Activated CD8-positive, alpha-beta memory T cell treated with anti-CD3 and anti-CD28 coated beads for 1 hour (primary cell): ENCODE measurements at places on chromosomes 7 and 10.

DNA sequence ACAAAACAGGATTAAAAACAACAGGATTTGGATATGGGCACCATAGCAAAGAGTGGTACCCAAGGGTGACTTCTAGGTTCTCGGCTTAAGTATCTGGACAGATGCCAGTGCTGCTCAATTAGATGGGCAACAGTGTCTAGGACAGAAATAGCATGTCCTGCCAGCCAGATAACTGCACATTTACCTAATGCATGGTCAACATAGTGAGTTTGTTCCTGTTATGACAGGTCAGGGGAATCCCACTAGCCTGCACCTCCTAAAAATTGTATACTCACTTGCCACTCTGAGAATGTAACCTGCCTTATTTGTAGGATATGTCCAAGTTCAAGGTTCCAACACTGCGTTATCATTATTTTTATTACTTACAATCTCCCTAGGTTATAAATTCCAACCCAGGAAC lies 471.7 kb downstream of the GRM8 start:
- DNase-seq = no peak

DNA sequence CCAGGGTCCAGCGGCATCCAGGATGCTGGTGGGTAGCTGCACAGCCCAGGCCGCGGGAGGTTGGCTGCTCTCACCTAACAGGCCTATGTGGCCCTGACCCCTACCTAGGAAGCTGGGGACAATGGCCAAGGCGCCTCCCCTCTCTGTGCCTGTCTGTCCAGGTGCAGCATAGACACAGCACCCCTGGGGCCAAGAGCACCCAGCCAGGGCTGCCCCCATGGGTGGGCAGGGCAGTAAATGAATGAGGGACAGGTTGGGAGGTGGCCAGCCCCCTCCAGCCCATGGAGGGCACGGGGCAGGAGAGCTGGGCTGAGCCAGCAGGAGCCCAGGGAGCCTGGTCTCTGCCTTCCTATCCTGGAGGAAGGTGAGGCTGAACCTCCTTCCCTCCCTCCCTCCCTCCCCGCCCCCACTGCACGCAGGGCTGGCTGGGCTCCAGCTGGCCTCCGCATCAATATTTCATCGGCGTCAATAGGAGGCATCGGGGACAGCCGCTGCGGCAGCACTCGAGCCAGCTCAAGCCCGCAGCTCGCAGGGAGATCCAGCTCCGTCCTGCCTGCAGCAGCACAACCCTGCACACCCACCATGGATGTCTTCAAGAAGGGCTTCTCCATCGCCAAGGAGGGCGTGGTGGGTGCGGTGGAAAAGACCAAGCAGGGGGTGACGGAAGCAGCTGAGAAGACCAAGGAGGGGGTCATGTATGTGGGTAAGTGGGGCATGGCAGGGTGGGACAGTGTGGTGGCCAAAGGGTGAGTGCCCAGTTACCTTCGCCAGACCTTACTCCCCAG lies at the start of gene SNCG:
Gene SNCG, plus strand, starts transcription at position 484 of the 785 bp plus-strand sequence. Its CDS starts 99 bp downstream, at position 583.
- no peak for DNase-seq

DNA sequence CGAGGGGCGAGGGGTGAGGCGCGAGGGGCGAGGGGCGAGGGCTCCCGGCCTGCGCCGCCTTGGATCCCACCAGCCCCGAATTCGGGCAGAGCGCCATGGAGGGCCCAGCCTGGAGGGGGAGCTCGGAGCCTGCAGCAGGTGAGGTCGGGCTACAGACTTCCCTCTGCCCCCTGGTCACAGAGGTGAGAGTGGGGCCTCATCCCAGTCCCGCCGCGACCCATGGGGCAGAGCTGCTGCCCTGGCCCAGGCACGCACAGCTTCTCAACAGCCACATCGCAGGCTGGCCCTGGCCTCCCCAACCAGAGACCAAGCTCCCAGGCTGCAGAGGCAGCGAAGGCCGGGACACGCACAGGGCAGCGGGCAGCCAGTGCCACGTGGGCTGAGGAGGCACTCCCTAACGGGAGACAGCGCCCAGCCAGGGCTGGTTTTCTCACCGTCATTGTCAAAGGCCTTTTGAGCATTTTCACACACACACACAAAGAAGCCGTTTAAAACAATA lies 191.8 kb downstream of the PTPRN2 start:
- DNase-seq = no peak

GRCh38 chr7:569996-570800 lies 50.6 kb upstream of the PDGFA start:
- DNase-seq = no peak

DNA sequence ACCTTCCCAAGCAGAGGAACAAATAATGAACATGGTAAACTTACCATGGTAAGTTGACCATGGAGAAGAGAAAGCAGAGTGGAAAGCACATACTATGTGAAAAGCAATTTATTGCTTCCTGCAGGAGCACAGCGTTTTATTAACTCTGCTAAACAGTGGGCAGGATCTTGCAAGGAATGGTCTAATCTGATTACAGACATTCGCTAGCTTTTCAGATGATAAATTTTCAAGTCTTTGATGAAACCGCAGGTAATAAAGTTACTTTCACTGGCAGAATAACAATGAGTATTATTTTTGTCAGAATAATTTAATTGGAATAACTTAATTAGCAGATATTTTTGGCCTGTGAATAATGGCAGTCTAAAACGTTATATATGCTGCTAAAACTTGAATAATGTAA lies 89.6 kb upstream of the HGF start:
- DNase-seq = no peak

DNA sequence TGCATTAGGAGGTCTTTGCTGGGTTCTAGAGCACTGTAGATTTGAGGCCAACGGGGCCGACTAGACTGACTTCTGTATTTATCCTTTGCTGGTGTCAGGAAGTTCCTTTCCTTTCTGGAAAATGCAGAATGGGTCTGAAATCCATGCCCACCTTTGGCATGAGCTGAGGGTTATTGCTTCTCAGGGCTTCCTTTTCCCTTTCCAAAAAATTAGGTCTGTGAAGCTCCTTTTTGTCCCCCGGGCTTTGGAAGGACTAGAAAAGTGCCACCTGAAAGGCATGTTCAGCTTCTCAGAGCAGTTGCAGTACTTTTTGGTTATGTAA lies 675 bp downstream of the IL6 start:
- DNase-seq = no peak

DNA sequence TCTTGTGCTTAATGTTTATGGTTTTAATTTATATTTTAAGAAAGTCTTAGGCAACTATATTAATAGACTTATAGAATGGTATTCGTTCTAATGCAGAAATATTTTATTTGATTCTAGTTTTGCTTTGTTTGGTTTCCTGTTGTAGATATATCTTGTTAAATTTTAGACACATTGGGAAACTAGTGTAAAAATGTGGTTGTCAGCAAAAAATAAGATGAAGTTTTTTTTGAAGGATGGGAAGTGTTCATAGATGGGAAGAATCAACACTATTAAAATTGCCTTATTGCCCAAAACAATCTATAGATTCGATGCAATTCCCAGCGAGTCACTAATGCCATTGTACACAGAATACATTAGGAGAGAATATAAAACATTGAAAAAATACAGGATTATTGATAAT lies 278.9 kb downstream of the ZWINT start:
- DNase-seq = no peak

DNA sequence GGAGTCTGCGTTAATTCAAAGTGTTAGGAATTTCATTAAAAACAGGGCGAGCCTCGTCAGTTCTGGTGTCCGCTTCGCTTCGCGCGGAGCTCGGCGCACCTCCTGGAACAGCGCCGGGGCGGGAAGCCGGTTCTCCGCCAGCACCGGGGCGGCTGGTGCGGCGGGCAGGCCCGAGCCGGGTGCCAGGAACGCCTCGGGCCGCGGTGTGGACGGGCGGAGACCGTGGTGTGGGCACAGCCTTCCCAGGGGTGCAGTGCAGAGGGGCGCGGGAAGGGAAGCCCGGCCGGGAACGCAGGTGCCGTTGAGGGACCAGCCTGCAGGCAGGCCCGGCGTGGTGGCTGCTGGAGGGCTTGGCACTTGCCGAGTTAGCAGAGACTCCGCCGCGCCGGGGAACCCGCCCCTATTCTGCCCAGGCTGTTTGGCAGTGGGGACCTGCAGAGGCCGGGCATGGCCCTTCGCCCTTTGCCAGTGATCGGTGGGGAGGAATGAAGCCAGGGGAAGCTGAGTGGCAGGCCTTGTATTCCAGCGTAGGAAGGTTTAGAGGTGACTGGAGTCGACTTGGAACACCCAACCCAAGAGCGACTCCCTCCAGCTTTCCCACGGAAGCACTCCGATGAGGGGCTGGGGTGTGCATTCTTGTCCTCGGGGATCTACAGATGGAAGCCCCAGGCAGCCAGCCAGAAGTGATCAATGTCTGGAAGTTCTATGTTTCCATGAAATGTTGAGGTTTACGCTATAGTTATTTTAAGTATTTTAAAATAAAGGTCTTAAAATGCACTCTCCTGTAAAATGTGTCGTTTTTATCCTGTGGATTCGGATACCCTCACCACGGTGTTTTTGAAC lies 945 bp upstream of the RHEB start:
- DNase-seq = no peak

DNA sequence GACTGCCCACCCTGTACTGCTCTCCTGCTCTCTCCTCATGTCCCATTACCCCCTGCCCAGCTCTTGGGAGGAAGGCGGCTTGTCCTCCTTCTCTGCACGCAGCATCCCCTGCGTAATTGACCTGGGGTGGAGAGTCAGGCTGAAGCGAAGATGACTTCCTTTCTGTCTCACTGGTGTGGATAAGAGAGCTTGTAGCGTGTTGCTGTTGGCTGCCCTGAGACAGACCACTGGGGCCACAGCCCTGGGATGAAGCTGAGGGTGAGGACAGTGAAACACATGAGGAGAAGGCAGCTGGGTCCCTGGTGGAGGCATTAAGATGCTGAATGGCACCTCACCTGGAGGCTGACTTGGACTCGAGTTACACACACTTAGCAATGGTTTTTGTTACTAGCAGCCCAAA lies 310.3 kb upstream of the ZNF32 start:
- no peak for DNase-seq

- DNase-seq = no peak
These were observed 96.6 kb upstream of the PTN start for GRCh38 chr7:137439829-137440825.
